CD4-positive, alpha-beta T cell (primary cell): ENCODE measurements at places on chromosomes 1 and 21. TPM values are rescaled to one million over a fixed set of nuclear protein-coding genes. Genes with fewer than 3 reads are reported as not detected.

GRCh38 chr1:6109688-6110087 lies 64.0 kb downstream of the KCNAB2 start:
- no peaks in the 10 kb centered on the region for H3K27me3 ChIP-seq
- no peak overlapping the region for H3K27ac ChIP-seq
- no peaks in the 10 kb centered on the region for H3K36me3 ChIP-seq

DNA sequence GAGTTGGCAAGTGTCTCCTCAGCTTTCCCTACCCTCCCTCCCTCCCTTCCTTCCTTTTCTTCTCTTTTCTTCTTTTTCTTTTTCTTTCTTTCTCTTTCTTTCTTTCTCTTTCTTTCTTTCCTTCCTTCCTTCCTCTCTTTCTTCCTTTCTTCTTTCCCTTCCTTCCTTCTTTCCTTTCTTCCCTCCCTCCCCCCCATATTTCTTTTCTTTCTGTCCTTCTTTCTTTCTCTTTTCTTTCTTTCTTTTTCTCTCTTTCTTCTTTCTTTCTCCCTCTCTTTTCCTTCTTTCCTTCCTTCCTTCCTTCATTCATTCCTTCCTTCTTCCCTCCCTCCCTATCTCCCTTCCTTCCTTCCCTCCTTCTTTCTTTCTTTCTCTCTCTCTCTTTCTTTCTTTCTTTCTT lies 18.6 kb upstream of the TTC22 start:
- DNase-seq: no peak
- H3K27ac ChIP-seq: no peak overlapping the region

DNA sequence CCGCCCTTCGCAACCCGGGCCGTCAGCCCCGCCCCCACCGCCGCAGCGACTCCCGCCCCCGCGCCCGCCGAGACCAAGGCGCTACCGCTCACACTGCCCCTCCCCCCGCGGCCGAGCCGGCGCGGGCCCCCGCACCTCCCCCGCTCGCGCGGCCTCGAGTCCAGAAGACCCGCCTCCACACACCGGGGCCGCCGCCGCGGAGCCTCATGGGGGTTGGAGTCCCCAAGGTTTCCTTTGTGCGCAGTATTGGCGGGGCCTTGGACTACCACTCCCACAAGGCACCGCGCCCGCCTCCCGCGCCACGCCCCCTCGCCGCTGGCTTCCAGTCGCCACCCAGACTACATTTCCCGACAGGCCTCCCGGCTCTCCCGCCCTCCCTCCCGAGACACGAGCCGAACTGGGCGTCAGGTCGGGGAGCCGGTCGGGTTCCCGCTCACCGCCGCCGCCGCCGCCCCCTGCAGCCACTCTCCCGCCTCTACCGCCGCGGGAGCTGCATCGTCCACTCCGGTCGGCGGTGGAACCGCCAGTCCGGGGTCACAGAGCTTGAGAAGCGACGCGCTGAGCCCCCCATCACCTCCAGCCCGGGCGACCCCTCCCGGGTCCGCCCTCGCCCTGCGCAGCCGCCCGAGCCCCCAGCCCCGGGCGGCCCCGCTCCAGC lies at the start of gene PHF13:
Gene PHF13, plus strand, starts transcription at position 371 of the 658 bp plus-strand sequence. CDS start 336 bp downstream, outside the sequence.
- peak within 1 kb of the TSS; percentile 32 for H3K27ac ChIP-seq
- DNase-seq: peak; percentile 100
- peak within 1 kb of the TSS; percentile 65 for H3K4me3 ChIP-seq
- H3K4me1 ChIP-seq: peaks cover 18% of the 10 kb centered on the region
- no peaks in the 10 kb centered on the region for H3K27me3 ChIP-seq

DNA sequence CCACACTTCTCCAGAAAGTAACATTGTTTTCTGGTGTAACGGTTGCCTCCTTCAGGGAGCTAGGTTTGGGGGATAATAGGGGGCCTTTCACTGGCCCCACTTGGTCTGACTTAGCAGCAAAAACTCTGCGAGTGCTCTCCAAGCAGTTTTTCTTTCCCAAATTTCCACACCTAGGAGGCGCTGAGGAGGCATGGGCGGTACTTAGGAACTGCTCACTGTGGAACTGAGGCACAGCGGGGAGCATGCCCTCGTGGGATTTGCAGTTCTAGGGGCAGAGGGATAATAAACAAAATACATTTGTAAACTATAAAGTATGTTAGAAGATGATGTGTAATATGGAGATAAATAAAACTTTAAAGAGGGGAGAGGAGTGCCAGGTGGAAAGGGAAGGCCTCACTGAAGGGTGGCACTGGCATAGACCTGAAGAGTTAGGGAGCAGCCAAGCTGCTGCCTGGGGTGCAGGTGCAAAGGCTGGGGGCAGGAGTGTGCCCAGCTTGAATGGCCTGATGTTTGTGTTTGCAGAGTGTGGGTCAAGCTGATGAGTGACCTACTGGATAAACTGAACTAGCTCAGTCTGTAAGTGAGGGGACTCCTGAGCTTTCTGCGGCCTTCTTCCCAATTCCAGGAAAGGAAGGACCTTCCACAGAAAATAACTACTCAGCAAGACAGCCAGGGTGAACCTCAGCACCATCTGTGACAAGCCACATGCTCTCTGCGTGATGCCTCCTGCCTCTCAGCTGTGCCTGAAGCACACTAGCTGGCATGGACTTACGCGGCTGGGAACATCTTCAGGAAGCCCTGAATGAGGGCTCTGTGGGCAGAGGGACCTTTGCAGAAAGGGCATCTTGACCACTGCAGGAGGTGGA lies 1.9 kb downstream of the EPHX1 start:
- no peaks in the 10 kb centered on the region for H3K27me3 ChIP-seq
- no peak overlapping the region for H3K27ac ChIP-seq
- H3K4me1 ChIP-seq: peaks cover 10% of the 10 kb centered on the region
- no peak overlapping the region for H3K4me3 ChIP-seq

GRCh38 chr1:200866521-200866920 lies 6.3 kb upstream of the GPR25 start:
- peaks cover 45% of the 10 kb centered on the region for H3K4me1 ChIP-seq
- no peaks in the 10 kb centered on the region for H3K36me3 ChIP-seq
- H3K27ac ChIP-seq: no peak overlapping the region
- H3K27me3 ChIP-seq: no peaks in the 10 kb centered on the region

UQCRHL gene
- 0.69 TPM for total RNA-seq

SERTAD4 gene
- not detected for total RNA-seq
